Renal cortex interstitium (tissue), 15 donors: ENCODE measurements at places on chromosomes 2 and 18. TPM values are rescaled to one million over a fixed set of nuclear protein-coding genes. Genes with fewer than 3 reads are reported as not detected.

The EML6 gene
- 20.3 TPM for polyA plus RNA-seq

The CIAO1 gene
- 78.8 TPM for polyA plus RNA-seq

The BMP10 gene
- polyA plus RNA-seq = not detected

The CPSF3 gene
- polyA plus RNA-seq = 47.0 TPM

The CERS6 gene
- polyA plus RNA-seq = 47.0 TPM

The LINC00305 gene
- 3.3 TPM for polyA plus RNA-seq

The SLC16A14 gene
- 6.5 TPM for polyA plus RNA-seq

The LYPD1 gene
- polyA plus RNA-seq = 117 TPM

The TUBB8B gene
- polyA plus RNA-seq = 1.8 TPM

The COMMD1 gene
- polyA plus RNA-seq = 72.8 TPM

The ZBTB7C gene
- 16.6 TPM for polyA plus RNA-seq

The DNER gene
- polyA plus RNA-seq = 57.8 TPM

The DUSP2 gene
- polyA plus RNA-seq = 2.9 TPM

The MSH2 gene
- 88.7 TPM for polyA plus RNA-seq

The C2orf81 gene
- polyA plus RNA-seq = 8.0 TPM

The C2orf76 gene
- 25.6 TPM for polyA plus RNA-seq

The MRO gene
- 2.4 TPM for polyA plus RNA-seq

The CLEC4F gene
- polyA plus RNA-seq = 0.04 TPM

The ARHGEF33 gene
- polyA plus RNA-seq = 2.2 TPM

The DLGAP1 gene
- 5.9 TPM for polyA plus RNA-seq

The SERPINB13 gene
- not detected for polyA plus RNA-seq

The KCNJ13 gene
- polyA plus RNA-seq = 2.1 TPM

The CCDC195 gene
- not detected for polyA plus RNA-seq

The LBX2 gene
- 4.7 TPM for polyA plus RNA-seq

The MSGN1 gene
- not detected for polyA plus RNA-seq

The SPDYA gene
- polyA plus RNA-seq = 2.1 TPM

The CD8B2 gene
- 0.15 TPM for polyA plus RNA-seq

The ORMDL1 gene
- polyA plus RNA-seq = 82.8 TPM

The CHRND gene
- polyA plus RNA-seq = 1.1 TPM

The LYG2 gene
- 0.46 TPM for polyA plus RNA-seq

The OTOS gene
- not detected for polyA plus RNA-seq

The FTCDNL1 gene
- 2.0 TPM for polyA plus RNA-seq

The FAM168B gene
- polyA plus RNA-seq = 121 TPM

The CSRNP3 gene
- polyA plus RNA-seq = 9.9 TPM

The GALNT3 gene
- polyA plus RNA-seq = 14.4 TPM
